ENCODE measurements at places on chromosomes 16 and 17.

DNA sequence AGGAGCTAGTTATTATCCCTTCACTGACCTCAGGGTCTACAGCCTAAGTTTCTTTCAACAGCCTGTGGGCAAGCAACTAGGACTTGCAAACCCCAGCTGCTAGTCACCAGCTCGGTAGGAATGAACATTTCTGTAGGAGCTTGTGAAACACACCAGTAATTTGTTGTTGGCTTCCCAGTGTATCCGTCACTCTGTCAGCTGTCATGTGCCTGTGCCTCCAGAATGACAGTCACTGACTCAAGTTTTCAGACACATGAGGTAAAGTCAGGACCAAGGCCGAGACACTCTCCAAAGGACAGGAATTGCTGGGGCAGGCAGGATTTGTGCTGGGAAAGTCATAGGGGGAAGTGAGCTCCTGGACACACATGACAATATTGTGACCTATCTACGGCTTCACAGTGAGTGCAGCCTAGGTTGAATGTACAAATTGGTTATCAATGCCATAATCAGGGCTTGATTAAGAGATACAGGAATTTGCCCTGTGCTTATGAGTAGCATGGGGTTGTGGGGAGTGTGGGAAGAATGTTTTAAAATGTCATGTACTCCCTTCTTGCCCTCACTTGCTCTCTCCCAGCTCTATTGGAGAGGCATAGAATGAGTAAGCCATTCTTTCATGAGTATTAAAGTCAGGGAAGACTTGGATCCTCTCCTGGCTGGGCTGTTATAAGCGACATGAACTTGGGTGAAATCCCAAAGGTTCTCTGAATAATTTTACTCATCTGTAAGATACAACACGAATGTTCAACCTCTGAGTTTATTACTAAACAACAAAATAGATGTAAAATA lies 391.4 kb downstream of the UTP18 start:
- no peak for DNase-seq

DNA sequence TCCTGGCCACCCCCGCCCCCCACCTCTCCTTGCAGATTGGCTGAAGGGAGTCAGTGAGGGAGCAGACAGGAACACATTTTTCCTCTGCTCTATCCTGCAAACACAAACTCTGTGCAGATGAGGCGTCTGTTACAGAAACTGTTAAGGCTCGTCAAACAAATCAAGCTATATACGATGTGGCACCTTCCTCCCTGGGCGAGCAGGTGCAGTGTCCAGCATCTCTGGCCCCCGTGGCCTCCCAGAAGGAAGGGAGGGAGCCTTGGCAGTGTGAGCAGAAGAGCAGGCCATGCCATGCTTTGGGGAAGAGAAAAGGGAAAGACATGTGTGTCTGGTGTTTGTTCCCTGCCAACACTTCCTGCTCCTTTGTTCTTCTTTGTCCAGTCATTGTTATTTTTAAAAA lies 267.8 kb downstream of the UTP18 start:
- no peak for DNase-seq

DNA sequence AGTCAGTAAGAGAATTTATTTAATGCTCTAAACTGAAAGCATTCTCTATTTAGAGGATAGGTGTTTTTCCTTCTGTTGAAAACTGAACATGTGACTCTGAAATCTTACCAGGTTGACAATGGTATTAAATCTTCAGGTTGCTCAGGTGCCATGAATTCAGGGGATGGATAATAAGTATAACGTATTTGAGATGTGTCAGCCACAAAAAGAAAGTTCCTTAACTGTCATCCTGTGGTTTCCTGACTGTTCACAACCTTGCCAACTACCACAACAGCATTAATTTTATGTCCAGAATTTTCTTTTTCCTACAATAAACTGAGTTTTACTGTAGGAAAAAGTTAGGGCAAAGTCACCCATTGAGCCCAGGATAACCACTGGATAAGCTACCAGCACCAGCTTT lies 243.3 kb upstream of the PSMD7 start:
- no peak for DNase-seq

GRCh38 chr17:72470121-72470705 lies 349.4 kb downstream of the SOX9 start:
- DNase-seq, result no peak

- DNase-seq, result no peak
These were observed 13.6 kb downstream of the MEIOB start for GRCh38 chr16:1858189-1858865.

- peak; percentile 5 for DNase-seq
These were observed 743 bp downstream of the SHCBP1 start for GRCh38 chr16:46620266-46621005.

GRCh38 chr17:77098884-77099545 lies 41.8 kb upstream of the SEC14L1 start:
- no peak for DNase-seq

- peak; percentile 94 for DNase-seq
These were observed at the start of gene HYDIN for GRCh38 chr16:71230122-71230845. Gene HYDIN (minus strand): TSS chr16:71230722. CDS start chr16:71186895, 43,827 bp downstream.

- DNase-seq, result no peak
These were observed 55.2 kb upstream of the MRTFB start for GRCh38 chr16:14015948-14016347.

- DNase-seq, result no peak
These were observed 110.3 kb downstream of the C16orf95 start for GRCh38 chr16:87206646-87207451.

- no peak for DNase-seq
These were observed 13.1 kb upstream of the RNPS1 start for GRCh38 chr16:2280981-2281542.

DNA sequence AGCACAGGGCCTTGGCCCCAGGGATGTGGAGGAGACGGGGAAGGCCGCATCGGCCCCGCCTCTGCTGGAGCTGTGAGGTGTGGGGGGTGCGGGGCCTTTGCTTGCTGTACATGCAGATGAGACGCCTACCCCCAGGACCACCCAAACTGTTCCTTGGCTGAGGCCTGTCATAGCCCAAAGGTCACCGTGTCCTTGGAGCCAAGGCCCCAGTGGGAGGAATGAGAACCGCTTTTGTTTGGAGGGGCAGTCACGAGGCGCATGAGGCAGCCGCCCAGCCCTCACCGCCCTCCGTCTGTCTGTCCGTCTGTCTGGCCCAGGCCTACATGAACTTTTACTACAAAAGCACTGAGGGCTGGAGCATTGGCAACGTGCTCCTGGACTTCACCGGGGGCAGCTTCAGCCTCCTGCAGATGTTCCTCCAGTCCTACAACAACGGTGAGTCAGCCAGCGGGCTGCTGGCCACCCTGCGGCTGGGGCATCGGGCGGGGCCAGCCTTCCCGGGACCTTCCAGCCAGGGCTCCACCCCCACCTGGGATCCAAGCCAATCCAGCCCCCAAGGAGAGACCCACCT lies 8.8 kb downstream of the TAX1BP3 start:
- DNase-seq, result no peak

DNA sequence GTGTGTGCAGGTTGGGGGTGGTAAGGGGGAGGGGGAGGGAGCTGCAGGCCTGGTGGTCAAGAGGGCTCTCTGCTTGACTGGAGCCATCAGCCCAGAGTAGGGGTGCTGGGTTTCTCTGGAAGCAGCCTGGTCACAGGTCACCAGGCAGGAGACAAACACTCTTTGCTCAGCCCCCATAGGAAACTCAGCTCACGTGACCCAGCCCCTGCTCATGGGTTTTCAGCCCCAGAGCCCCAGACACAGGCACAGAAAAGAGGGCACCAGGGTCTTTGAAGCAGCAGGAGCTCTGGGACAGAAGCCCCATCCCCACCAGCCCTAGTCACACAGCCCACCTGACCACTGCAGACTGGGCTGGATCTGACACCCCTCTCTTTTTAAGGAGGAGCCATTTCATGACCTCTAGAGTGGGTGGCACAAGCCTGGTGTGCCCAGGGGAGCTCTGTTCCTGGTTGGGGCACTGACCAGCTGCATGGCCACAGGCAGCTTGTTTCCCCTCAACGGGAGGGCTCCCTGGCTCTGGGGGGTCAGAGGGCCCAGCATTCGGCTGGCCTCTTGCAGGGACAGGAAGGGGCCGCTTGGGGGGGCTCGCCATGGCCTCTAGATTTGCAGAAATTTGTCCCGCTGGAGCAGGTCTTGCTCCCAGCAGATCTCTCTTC lies 13.8 kb upstream of the CD79B start:
- DNase-seq, result no peak

- DNase-seq, result peak; percentile 84
These were observed 49.1 kb upstream of the ACSF3 start for GRCh38 chr16:89044418-89045180.

DNA sequence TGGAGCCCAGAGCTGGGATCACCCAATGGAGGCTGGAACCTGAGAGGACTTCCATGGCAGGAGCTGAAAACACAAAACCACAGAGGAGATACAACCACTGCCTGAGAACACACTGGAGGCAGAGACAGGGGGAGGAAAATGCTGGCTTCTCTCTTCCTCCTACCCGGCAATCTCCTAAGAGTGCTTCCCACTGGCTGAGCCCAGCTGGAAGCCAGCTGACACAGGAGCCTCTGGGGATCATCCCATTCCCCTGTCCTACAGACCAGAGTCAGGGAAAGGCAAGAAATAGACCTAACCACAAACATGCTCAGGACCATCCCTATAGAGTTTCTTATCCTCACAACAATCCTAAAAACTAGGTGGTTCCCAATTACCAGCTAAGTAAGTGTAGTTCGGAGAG lies 112.4 kb upstream of the CDH5 start:
- DNase-seq, result no peak

DNA sequence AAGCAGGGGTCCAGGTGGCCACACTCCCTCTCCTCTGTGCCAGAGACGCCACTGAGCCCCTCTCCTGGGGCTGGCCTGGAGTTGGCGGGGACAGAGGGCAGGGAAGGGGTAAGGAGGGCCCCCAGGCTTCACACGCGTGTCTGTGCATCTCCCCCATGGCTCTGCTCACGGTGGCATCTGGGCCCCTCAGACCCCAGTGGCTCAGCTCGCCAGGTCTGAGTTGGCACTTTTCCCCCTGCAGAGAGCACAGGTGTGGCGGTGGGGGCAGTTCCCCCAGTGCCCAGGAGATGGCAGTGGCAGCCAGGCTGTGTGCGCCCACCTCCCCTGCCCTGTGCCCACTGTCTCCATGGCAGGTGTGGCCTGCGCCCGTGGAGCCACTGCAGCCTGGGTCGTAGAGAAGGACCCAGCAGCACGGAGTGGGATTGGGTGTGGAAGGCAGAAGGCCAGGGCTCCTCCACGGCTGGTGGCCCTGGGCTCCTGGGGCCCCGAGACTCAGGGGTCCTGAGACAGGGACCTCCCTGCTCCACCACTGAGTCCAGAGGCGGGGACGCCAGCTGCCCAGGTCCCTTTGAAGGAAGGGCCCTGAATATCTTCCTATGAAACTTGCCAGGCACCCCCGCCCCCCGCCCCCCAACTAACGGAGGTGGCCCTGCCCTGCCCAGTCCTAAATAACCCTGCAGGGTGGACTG lies 4.3 kb upstream of the APRT start:
- DNase-seq, result peak; percentile 61

DNA sequence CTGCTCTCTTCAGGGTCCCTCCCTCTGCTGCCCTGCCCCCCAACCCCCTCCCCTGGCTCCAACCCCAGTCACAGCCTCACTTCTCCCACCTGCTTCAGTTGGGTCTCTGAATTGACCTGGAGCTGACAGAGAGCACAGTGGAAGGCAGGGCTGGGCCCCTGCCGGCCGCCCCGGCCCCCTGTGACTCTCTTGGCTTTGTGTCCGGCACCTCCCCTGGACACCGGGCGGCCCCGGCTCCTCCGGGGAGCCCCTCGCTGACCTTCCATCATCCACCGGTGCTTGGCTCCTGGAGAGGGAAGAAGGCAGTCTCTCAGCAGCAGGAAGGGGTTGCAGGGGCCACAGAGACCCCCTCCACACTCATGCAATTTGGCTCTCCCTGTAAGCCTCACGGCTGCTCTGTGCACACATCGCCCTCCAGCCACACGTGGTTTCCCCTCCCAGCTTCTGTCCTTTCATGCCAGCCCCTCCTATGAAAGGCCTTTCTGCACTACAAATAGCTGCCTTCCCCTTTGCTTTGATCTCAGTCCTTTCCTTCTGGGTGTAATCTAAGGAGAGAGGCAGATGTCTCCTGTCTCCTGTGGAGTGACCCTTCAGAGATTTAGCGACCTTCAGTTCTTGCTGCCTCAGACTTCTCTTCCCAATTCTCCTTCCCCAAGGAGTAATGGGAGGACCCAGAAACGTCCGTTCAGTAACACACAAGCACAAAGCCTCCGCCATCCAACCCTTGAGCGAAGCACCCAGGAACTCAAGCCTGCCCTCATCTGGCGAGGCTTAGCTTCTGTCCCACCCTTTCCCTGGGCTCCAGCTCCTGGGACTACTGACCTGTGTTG lies 8.3 kb downstream of the NKIRAS2 start:
- DNase-seq, result peak; percentile 84

DNA sequence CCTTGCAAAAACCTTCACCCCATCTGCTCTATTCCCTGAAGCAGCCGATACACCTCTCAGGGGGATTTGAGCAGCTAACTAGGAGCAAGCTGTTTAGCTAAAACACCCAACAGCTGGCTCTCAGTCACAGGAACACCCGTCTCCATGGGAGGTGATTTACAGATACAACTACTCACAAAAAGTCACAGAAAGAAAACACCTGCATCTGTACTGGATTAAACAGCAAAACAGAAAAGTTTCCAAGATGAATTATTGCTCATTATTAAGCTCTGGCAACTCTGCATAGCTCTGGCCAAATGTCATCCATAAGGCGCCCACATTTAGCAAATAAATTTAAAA lies 22.3 kb downstream of the GJC1 start:
- DNase-seq, result no peak

DNA sequence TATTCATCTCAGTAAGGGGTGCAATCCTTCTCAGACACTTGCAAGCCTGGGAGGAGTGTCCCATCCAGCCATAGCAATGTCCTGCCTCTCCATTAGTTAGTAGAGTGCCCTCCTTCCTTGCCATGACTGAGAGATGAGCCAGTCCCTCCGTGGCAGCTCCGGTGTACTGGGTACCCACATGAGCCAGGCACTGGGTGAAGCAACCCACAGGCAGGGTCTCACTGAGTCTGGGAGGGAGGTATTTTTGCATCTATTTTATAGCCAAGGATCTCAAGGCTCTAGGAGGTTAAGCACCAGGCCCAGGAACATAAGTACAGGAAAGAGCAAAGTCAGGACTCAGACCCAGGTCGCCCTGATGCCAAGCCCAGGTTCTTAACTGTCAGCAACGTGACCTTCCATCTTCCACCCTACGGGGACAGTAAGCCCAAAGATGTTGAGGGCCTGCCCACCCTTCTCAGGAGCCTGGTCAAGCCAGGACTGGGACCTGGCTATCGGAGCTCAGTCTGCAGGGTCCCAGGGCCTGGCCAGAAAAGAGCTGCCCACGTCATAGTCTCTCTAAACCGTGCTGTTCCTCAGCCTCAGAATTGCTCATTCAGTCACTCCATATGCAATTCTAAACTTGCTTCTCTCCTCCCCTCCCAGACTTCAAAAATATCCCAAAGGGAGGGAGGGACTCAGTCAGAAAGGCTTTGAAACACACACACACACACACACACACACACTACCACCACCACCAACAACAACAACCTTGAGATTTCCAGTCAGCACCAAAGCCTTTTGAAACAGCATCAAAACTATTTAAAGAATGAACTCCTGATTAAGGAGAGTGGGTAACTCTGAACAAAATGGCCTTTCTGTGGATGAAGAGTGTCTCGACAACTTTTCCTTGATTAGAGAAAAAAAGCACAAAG lies 16.6 kb downstream of the NOS2 start:
- DNase-seq, result no peak

DNA sequence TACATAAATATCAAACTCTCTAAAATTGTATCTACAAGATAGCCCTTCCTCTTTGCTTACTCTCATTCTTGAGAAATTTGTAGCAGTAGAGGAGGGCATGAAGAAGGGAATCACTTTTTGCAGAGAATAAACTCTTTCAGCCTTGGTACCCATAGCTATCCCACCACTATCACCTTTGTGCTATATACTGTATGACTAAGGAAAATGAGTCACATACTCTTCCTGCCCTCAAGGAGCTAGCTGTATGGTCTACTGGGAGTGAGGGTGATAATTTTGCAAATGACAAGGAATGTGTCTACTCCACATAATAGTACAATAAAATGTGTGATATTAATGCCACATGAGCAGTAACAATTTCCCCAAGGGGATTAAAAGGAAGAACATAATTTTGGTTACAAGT lies 184.6 kb upstream of the WSB1 start:
- DNase-seq, result no peak

Measured in brain (organoid and tissue), 16 donors.